ENCODE measurements at places on chromosomes 2 and 18. TPM values are rescaled to one million over a fixed set of nuclear protein-coding genes. Genes with fewer than 3 reads are reported as not detected.

The MALL gene
- total RNA-seq: 10.9 TPM

The SNED1 gene
- total RNA-seq: 16.0 TPM

The ACOXL gene
- total RNA-seq: 0.16 TPM

The LIMS2 gene
- 11.2 TPM for total RNA-seq

The HES6 gene
- total RNA-seq: 59.3 TPM

The SALL3 gene
- 15.2 TPM for total RNA-seq

The IL1R1 gene
- total RNA-seq: 19.4 TPM

The EN1 gene
- 0.16 TPM for total RNA-seq

The WDFY1 gene
- 89.7 TPM for total RNA-seq

The WDCP gene
- total RNA-seq: 21.4 TPM

The KCNG2 gene
- 1.9 TPM for total RNA-seq

The CFAP221 gene
- total RNA-seq: 4.1 TPM

The NTSR2 gene
- 0.44 TPM for total RNA-seq

The MEP1B gene
- not detected for total RNA-seq

The INPP5D gene
- total RNA-seq: 8.0 TPM

The MBD1 gene
- total RNA-seq: 104 TPM

The REEP1 gene
- total RNA-seq: 34.9 TPM

The HOXD3 gene
- total RNA-seq: 3.0 TPM

The BMP10 gene
- not detected for total RNA-seq

The SH2D6 gene
- not detected for total RNA-seq

Measured in camera-type eye (tissue), 1 donor.